ENCODE measurements at places on chromosomes 3 and 15. TPM values are rescaled to one million over a fixed set of nuclear protein-coding genes. Genes with fewer than 3 reads are reported as not detected.

Gene PTPN23
- total RNA-seq: 30.9 TPM

GRCh38 chr3:122681284-122681973 is 790 bp downstream of the PARP14 start:
- DNase-seq: no peak

DNA sequence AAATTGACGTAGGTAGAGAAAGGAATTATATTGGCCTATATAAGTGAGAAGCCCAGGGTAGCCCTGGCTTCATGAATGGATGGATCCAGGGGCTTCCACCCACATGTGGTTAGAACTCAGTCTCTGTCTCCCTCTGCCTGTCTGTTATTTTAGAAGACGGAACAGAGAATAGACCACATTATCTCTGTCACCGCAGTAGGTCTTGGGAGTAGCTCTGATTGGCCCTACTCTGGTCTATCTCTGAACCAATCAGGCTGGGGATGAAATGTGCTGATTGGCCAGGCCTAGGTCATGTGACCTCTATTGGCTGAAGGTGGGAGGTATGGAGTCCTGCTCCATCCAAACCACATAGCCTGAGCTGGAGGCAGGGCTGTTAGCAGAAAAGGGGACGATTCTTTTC is 143.0 kb upstream of the PRR23C start:
- no peak for DNase-seq

DNA sequence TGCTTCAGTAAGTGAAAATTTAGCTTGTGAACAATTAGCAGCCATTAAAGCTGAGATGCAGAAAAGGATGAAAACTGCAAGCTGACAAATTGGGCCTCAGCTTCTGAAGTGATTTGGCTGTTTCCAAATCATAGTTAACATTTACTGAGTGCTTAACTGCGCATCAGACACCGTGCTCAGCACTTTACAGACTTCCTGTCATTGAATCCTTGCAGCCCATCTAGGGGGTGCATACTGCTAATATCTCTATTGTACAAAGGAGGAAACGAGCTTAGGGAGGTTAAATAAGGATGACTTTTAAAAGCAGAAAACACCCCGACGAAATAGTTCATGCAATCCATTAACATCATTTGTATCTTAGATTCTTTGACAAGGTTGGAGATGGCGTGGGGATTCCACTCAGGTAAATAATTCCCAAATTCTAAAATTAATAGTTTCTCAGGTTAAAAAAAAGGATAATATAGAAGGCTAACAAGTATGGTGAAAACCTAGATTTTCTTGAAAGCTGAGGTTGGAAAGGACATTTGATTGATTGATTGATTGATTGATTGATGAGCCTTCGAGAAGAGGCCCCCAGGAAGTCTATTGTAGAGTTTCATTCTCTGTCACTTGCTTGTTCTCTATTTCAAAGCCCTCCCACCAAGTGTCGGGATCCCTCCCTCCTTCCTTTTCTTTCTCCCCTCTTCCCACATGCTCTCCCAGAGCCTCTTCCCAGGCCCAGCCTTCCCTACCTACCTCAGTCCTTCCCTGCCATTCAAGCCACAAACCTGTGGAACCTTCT is 23.5 kb upstream of the EPHB3 start:
- no peak for DNase-seq

- no peak for DNase-seq
Observed at GRCh38 chr15:59611276-59612260, at the start of gene GCNT3. TSS of gene GCNT3 (plus strand) at chr15:59611783. CDS start at chr15:59618239, 6,456 bp downstream.

DNA sequence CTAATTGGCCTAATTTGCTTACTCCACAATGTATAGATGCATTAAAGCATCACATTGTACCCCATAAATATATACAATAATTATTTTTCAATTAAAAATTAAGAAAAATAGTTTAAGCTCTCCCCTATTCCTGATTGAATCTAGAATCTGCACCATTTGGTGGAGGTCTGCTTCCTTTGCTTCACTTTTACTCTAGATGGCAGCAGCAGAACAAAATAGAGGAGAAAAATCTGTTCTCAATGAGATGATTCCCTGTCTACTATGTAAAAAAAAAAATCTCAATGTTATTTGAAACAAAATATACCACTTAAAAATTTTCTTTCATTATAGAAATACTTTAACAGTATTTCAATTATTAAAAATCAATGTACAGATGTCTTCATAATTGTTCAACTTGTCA is 109.6 kb upstream of the FXR1 start:
- no peak for DNase-seq
